ENCODE measurements at places on chromosomes 16 and 17.

DNA sequence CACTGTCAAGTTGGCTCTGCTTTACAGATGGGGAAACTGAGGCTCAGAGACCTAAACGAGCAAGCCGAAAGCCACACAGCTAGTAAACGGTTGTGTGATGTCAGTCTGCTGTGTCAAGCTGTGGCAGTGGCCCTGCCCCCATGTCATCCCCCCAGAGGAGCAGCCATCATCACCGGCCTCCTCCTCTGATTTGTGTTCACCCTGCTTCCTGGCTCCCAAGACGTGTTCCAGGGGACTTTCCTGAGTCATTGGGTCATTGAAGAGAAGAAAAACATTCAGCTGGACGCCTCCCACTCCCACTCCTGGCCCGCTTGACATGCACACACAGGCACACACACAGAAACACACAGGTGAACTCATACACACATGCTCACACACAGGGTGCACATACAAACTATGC lies 54.0 kb upstream of the CIBAR2 start:
- DNase-seq = peak; percentile 45

- no peak for DNase-seq
These were observed 16.8 kb downstream of the ZNF750 start for GRCh38 chr17:82823004-82823403.

GRCh38 chr16:17845031-17845430 lies 374.3 kb upstream of the XYLT1 start:
- DNase-seq = no peak

- no peak for DNase-seq
These were observed 42.4 kb upstream of the SLC38A10 start for GRCh38 chr17:81337476-81337879.

- peak; percentile 92 for DNase-seq
These were observed 2.3 kb downstream of the LRRC3C start for GRCh38 chr17:39929646-39930407.

- no peak for DNase-seq
These were observed 26.9 kb downstream of the RPRML start for GRCh38 chr17:46952115-46952514.

DNA sequence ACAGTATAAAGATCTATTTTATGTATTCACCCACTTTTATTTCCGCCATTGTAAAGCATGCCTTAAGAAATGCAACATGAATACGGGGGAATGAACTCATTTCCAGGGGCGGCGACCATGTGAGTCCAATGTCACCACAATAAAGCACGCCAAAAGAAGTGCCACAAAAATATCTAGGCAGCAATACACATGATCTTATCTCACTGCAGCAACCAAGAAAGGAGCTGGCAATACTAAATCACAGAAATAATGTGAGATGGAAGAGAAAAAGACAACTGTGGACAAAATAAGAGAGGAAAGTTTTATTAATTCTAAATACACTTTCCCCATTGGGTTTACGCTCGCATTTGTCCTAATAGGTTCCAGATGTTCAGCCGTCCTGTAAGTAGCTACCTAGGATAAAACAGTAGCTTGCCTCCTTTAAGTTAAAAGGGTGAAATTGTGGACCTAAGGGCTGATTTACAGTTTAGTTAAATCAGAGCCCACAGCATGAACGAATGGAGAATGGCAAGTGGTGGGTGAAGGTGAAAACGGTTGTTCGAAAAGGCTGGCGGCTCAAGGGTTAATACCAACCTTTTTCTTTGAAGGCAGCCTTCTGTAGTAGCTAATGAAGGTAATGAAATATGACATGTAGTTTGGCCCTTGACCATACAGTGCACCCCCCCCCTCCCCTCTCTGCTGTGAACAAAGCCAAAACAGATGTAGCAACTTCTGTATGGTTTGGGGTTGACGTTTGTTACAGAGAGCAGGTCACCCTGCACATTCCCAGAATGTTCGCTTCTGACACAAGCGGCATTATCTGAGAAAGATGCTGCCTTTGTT lies 504.2 kb upstream of the PSMD7 start:
- DNase-seq = no peak

DNA sequence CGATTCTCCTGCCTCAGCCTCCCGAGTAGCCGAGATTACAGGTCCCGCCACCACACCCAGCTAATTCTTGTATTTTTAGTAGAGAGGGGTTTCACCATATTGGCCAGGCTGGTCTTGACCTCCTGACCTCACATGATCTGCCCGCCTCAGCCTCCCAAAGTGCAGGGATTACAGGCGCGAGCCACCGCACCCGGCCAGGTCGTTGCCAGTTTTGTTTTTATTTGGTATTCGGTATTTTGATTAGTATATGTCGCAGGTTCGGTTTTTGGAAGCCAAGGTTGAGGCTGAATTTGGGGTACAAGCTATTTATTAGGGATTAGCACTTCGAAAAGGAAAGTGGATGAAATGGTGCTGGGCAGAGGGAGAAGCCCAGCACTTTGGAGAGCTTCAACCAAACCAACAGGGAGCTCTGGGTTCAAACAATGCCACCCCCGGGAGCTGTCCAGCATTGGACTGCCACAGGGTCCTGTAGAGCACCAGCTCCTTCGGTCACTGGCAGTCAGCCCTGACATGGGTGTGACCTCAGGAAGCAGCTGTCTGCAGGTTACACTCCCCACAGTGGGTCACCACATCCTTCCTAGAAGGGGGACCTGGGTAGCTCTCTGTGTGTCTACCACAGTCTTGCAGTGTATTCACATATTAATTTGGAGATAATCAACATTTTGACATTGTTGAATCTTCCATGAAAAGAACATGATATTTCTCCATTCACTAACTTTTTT lies 1.5 kb upstream of the CLEC10A start:
- DNase-seq = no peak

GRCh38 chr17:4584101-4584916 lies at the start of gene SMTNL2:
Gene SMTNL2 (plus strand): TSS chr17:4584529. CDS start chr17:4584606, 77 bp downstream.
- no peak for DNase-seq

- no peak for DNase-seq
These were observed 65.5 kb downstream of the DYNLRB2 start for GRCh38 chr16:80606221-80606766.

GRCh38 chr17:42819939-42820535 lies 4.0 kb downstream of the BECN1 start:
- DNase-seq = peak; percentile 55

- peak; percentile 36 for DNase-seq
These were observed 7.3 kb downstream of the ACACA start for GRCh38 chr17:37399265-37399803.

GRCh38 chr17:6571452-6571781 lies 15.1 kb upstream of the PITPNM3 start:
- DNase-seq = no peak

- DNase-seq = peak; percentile 17
These were observed 3.3 kb upstream of the HBZ start for GRCh38 chr16:149024-149660.

All from fibroblast of skin of right biceps (primary cell).